ENCODE measurements at places on chromosomes 4 and X. TPM values are rescaled to one million over a fixed set of nuclear protein-coding genes. Genes with fewer than 3 reads are reported as not detected.

- DNase-seq: no peak
Measured at GRCh38 chrX:55119712-55120111, 30.9 kb downstream of the PAGE2 start.

GRCh38 chrX:5640071-5640470, 588.6 kb downstream of the NLGN4X start:
- DNase-seq: no peak

ETDA gene
- not detected for polyA plus RNA-seq

LDOC1 gene
- polyA plus RNA-seq: 79.1 TPM

All from left renal cortex interstitium (tissue), 4 donors.